ENCODE measurements at places on chromosomes 4 and X. TPM values are rescaled to one million over a fixed set of nuclear protein-coding genes. Genes with fewer than 3 reads are reported as not detected.

SUPT20HL1 gene
- total RNA-seq, result not detected

GLRA3 gene
- total RNA-seq, result not detected

XG gene
- total RNA-seq, result 1.0 TPM

DCAF12L1 gene
- total RNA-seq, result 0.08 TPM

TRPC5OS gene
- 0.14 TPM for total RNA-seq

SASH3 gene
- 4.5 TPM for total RNA-seq

DDX53 gene
- not detected for total RNA-seq

GLOD5 gene
- total RNA-seq, result not detected

CSTF2 gene
- 10.9 TPM for total RNA-seq

TLR3 gene
- total RNA-seq, result 8.2 TPM

TAF7L gene
- not detected for total RNA-seq

TEX13C gene
- not detected for total RNA-seq

TMPRSS11F gene
- not detected for total RNA-seq

SCML2 gene
- 1.2 TPM for total RNA-seq

CT55 gene
- not detected for total RNA-seq

ZIC3 gene
- not detected for total RNA-seq

LDOC1 gene
- total RNA-seq, result 6.8 TPM

PTTG2 gene
- total RNA-seq, result 1.7 TPM

GPC4 gene
- 9.3 TPM for total RNA-seq

SH3RF1 gene
- total RNA-seq, result 16.7 TPM

SUV39H1 gene
- 3.1 TPM for total RNA-seq

CENPVL2 gene
- total RNA-seq, result not detected

CCNQ gene
- total RNA-seq, result 32.9 TPM

SPATA4 gene
- 0.23 TPM for total RNA-seq

MAGED4 gene
- 0.94 TPM for total RNA-seq

FAT1 gene
- 88.8 TPM for total RNA-seq

ARHGEF6 gene
- total RNA-seq, result 36.1 TPM

NPY2R gene
- total RNA-seq, result 0.14 TPM

JADE1 gene
- 26.0 TPM for total RNA-seq

KLB gene
- total RNA-seq, result 0.03 TPM

DACH2 gene
- total RNA-seq, result 0.25 TPM

GPR50 gene
- not detected for total RNA-seq

SPANXA2 gene
- not detected for total RNA-seq

PRSS12 gene
- total RNA-seq, result not detected
